ENCODE measurements at places on chromosomes 11 and 22. TPM values are rescaled to one million over a fixed set of nuclear protein-coding genes. Genes with fewer than 3 reads are reported as not detected.

Gene CATSPERZ
- 0.40 TPM for total RNA-seq

DNA sequence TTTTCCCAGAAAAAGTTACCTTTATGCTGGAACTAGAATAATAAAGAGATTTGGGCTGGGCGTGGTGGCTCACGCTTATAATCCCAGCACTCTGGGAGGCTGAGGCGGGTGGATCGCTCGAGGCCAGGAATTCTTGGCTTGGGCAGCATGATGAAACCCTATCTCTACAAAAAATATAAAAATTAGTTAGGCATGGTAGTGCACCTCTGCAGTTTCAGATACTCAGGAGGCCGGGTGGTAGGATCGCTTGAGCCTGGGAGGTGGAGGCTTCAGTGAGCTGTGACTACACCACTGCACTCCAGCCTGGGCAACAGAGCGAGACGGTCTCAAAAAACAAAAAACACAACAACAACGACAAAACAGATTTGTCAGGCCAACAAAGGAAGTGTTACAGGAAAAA, 119.3 kb upstream of the OR9Q1 start:
- no peak for DNase-seq
- no peaks in the 10 kb centered on the region for H3K36me3 ChIP-seq
- H3K4me1 ChIP-seq = no peaks in the 10 kb centered on the region
- peaks cover 8% of the 10 kb centered on the region for H3K27me3 ChIP-seq

Gene PDE3B
- 130 TPM for total RNA-seq

DNA sequence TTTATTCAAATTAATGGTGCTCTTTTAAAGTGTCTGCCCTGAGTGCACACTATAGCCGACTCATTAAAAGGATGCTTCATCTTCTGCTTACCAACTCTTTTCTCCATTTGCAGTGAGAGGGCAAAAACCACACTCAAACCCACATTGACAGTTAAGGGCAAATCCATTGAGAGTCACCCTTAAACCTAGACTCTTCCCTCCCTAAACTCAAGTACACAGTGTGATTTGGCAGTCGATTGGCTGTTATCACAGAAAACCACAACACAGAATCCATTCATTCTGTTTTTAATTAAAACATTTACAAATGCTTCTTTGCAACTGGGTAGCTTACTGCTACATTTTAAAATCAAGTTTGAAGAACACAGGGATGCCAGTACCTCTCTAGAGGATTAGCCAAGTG, 120.0 kb downstream of the CADM1 start:
- no peaks in the 10 kb centered on the region for H3K27me3 ChIP-seq
- no peak for DNase-seq
- no peak overlapping the region for H3K27ac ChIP-seq
- no peak overlapping the region for H3K4me3 ChIP-seq

GRCh38 chr22:40612291-40612751, 24.2 kb downstream of the MRTFA start:
- no peak for DNase-seq
- H3K27ac ChIP-seq = no peak overlapping the region
- no peak overlapping the region for H3K4me3 ChIP-seq

Gene WBP2NL
- 1.7 TPM for total RNA-seq

All from T-cell (primary cell).